Ascending aorta (tissue), 2 donors: ENCODE measurements at places on chromosomes 5 and 9. TPM values are rescaled to one million over a fixed set of nuclear protein-coding genes. Genes with fewer than 3 reads are reported as not detected.

ACTBL2 gene
- not detected for total RNA-seq

HINT1 gene
- total RNA-seq = 78.9 TPM

GRCh38 chr5:131265311-131265803, 1.5 kb downstream of the CDC42SE2 start:
- H3K27me3 ChIP-seq = no peaks in the 10 kb centered on the region
- no peak for DNase-seq
- no peaks in the 10 kb centered on the region for H3K4me1 ChIP-seq
- H3K36me3 ChIP-seq = no peaks in the 10 kb centered on the region

GRCh38 chr5:76137887-76138542, 54.8 kb downstream of the SV2C start:
- no peaks in the 10 kb centered on the region for H3K36me3 ChIP-seq
- no peak for DNase-seq
- no peak overlapping the region for H3K4me3 ChIP-seq
- H3K27me3 ChIP-seq = no peaks in the 10 kb centered on the region

LHX3 gene
- not detected for total RNA-seq

CDC25C gene
- not detected for total RNA-seq

DNA sequence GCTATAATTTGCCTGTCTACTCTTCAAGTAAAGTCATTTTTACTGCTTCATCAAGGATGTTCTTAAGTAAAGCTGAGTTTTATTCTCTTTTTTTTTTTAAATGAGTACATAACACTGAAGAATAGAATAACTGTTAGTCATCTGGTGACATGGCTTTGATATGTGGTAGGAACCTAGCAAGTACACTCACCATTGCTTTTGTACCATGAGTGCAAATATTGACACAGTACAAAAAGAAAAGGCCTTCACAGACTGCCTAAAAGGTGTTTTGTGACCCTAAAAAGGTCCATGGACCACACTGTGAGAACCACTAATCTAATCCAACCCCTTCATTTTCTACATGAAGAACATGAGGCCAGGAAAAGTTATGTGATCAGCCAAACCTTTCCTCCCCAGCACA, 55.0 kb downstream of the ECPAS start:
- no peak overlapping the region for H3K27ac ChIP-seq
- peaks cover 88% of the 10 kb centered on the region for H3K36me3 ChIP-seq
- no peak for DNase-seq
- no peak overlapping the region for H3K4me3 ChIP-seq
- no peaks in the 10 kb centered on the region for H3K27me3 ChIP-seq
- H3K4me1 ChIP-seq = no peaks in the 10 kb centered on the region

DNA sequence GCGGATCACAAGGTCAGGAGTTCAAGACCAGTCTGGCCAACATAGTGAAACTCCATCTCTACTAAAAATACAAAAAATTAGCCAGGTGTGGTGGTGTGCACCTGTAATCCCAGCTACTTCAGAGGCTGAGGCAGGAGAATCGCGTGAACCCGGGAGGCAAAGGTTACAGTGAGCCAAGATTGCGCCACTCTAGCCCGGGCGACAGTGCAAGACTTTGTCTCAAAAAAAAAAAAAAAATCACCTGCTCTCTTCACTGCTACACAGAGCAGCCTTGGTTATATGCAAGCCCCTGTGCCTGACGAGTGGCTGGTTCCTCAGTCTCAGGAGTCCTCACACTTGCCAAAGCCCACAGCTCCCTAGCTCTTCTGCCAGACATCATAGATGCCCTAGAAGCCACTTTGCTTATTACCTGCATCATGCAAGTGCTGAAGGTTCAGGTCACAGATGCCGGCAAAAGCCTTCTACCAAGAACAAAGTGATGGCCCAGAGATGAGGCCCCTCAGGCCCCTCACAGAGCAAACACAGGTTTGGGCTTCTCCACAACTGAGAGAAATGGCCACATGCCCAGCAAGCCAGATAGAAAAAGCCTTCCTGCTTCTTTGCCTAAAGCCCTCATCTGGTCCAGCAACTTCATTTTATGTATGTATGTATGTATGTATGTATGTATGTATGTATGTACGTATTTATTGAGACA, 176.4 kb downstream of the AUH start:
- H3K4me3 ChIP-seq = no peak overlapping the region
- H3K27ac ChIP-seq = no peak overlapping the region
- no peaks in the 10 kb centered on the region for H3K27me3 ChIP-seq
- no peaks in the 10 kb centered on the region for H3K36me3 ChIP-seq
- H3K4me1 ChIP-seq = peaks cover 7% of the 10 kb centered on the region

DNA sequence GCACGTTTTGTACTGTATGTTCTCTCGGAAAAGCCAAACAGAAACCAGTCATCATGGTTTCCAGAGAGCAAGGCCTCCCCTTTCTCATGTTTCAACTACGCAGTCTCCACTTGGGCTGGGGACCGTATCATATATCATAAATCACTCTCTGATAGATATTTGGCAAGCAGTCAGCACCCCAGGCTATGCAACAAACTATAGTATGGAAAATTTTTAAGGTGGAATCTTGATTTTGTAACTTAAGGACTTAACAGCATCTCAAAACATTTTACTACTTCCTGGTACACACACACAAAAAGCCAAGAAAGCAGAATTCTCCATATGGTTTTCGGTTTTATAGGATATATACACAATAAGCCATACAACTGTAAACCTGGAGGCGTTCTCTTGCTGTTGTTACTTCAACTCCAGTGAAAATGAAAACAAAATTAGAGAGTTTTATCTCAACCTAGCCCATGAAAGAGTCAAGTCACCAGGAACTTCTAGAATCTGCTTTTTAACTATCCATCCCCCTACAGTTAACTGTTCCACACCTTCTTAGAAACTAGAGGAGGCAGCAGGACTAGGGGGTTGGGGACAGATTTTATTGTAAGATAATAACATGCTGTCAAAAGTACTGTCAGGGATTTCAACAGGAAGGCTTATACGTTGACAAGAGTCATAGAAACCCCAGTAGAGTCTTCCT, 283.4 kb downstream of the NFIB start:
- no peaks in the 10 kb centered on the region for H3K36me3 ChIP-seq
- peaks cover 24% of the 10 kb centered on the region for H3K4me1 ChIP-seq
- H3K27me3 ChIP-seq = no peaks in the 10 kb centered on the region
- DNase-seq = no peak
- H3K4me3 ChIP-seq = peak overlapping the region; percentile 58

GRCh38 chr5:103589357-103589756, 26.8 kb upstream of the NUDT12 start:
- no peak for DNase-seq
- H3K27ac ChIP-seq = no peak overlapping the region
- H3K4me1 ChIP-seq = no peaks in the 10 kb centered on the region

DNA sequence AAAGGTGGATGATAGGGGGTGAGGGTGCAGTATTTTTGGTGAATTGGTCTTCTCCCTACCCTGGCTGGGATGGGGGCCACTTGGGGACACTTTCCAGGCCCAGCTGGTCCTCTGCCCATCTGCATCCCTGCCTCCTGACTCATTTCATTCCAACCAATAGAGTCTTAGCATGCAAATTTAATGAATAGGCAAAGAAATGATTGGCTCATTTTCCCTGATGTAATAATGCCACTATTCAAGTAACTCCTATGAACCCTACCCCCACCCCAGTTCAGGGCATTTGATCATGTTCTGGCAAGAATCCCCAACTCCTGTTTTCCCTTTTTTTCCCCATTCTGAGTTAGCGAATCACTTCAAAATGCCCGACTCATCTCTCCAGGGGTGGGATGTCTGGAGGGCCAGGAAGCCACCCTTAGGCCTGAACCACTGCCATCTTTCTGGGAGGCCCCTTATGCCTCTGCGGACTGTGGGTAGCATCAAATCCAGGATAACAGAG, 56.7 kb downstream of the PCDH1 start:
- peak overlapping the region; percentile 42 for H3K27ac ChIP-seq
- no peaks in the 10 kb centered on the region for H3K36me3 ChIP-seq
- no peaks in the 10 kb centered on the region for H3K4me1 ChIP-seq
- H3K4me3 ChIP-seq = no peak overlapping the region
- DNase-seq = no peak
- no peaks in the 10 kb centered on the region for H3K27me3 ChIP-seq

DNA sequence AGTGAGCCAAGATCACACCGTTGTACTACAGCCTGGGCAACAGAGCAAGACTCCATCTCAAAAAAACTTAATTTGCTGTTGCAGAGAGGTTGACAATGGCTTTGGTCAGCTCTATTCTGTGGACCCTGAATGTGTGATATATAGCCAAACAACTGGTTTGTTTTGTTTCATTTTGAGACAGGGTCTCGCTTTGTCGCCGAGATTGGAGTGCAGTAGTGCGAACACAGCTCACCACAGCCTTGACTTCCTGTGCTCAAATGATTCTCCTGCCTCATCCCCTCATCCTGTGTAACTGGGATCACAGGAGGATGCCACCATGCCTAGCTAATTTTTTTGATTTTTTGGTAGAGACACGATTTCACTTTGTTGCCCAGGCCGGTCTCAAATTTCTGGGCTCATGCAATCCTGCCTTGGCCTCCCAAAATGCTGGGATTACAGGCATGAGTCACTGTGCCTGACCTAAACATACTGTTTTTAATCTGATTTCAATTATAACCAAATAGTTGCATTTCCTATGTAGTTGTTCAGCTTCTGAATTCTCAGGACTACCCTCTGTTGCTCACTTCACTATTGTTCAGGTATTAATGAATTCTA, 9.8 kb downstream of the RNF183 start:
- no peak overlapping the region for H3K27ac ChIP-seq
- no peaks in the 10 kb centered on the region for H3K4me1 ChIP-seq
- no peaks in the 10 kb centered on the region for H3K27me3 ChIP-seq
- no peak overlapping the region for H3K4me3 ChIP-seq
- H3K36me3 ChIP-seq = peaks cover 52% of the 10 kb centered on the region

GRCh38 chr5:135966165-135966564, 11.4 kb upstream of the LECT2 start:
- no peaks in the 10 kb centered on the region for H3K27me3 ChIP-seq
- no peak overlapping the region for H3K4me3 ChIP-seq
- no peaks in the 10 kb centered on the region for H3K36me3 ChIP-seq
- DNase-seq = no peak
